ENCODE measurements at places on chromosomes 3 and 15.

DNA sequence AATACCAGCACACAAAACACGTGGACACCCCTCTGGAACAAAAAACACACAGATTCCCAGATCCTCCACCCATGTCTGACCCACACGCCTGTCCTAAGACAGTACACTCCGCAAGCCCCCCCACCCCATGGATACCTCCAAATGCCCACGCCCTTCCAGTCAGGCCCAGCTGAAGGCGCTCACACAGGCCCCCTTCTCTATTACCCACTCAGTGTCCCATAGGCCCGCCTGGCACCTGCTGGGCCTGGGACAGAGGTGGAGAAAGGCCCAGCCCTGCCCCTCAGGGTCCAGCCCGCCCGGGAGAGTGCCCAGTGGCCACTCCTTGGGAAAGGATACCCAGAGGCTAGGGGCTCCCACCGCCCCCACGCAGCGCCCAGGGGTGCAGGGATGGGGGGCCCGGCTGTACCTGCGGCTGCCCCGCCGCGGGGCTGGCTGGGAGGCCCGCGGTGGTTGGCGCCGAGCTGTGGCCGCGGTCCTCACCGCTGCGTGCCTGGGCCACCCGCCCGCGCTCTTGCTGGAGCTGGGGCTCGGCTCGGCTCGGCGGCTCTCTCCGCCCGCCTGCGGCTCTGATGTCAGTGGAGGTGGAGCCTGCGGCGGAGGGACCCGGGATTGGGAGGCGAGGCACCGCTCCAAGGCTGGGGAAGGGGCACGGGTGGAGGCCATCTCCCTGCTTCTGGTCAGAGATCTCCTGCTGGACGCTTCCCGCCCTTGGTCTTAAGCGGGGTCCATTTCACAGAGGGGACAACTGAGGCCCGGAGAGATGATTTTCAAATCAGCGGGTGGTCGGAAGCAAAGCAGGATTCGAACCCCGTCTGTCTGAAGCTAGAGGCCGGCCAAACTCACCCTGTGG, at the start of gene CAMK1:
Gene CAMK1, minus strand, starts transcription at position 522 of the 850 bp plus-strand sequence. CDS start 2,198 bp downstream, outside the sequence.
- DNase-seq: no peak

GRCh38 chr3:42153039-42153438, 61.9 kb downstream of the TRAK1 start:
- no peak for DNase-seq

DNA sequence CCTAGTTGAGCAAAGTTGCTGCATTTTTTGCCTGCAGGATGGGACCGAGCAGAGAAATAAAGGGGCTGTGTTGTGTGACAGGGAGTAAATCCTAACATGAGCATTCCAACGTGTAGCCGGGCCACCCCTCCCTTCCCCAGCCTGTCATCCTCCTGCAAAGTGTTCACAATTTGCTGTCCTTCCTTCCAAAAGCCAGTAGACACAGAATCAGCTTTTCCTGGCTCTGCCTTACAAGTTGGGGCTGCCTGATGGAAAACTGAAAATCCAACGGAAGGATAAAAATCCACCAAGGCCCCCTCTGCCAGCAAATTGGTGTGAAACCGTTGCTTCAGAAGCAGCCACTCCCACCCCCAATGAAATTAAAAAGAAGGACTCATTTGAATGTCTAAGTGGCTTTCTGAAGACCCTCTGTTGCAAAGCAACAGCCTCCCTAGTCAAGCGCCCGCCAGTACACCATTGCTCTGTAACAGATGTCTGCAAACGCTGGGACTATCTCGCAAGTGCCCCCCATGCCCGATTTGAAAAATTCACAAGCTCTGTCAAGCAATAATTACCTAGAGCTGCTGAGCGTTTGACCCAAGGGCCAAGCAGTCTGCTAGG, 665 bp downstream of the FRMD4B start:
- no peak for DNase-seq

GRCh38 chr15:39628546-39629257, 47.8 kb downstream of the THBS1 start:
- DNase-seq: no peak

Data from GM12878 (cell line).